ENCODE measurements at places on chromosomes 11 and 22.

DNA sequence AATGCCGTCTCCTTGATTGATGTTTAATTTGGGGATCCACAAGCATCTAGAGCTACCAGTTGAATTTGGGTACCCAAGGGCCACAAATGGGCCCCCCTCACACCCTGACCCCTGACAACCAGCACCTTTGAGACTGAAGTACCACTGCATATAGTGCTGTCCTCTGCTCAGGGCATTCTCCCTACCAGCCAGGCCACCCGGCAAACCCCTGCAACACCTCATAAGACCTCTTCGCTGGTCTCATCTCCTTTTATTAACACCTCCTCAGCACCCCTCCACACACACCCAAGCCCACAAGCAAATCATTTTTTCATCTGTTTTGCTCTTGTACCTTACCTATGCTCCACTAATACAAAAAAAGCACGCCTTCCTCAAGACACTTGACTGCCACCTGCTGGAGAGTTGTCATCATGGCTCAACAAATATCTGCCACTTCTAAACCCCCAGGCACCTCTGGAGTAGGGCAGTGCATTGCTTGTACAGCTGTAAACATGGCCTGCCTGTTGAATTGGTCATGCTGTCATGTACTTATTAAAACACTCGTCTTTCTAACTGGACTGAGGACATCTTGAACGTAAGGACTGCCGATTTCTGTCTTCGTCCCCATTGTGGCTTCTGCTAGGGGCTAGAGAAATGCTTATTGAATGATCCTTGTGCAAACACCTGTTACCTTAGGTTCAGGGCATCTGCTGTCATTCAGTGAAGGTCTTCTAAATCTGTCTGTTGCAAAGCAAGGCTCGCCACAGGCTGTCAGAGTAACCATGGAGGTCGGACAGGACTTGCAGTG lies 66.5 kb downstream of the BMAL1 start:
- H3K36me3 ChIP-seq = no peaks in the 10 kb centered on the region
- no peaks in the 10 kb centered on the region for H3K4me1 ChIP-seq
- peak; percentile 91 for DNase-seq
- H3K27me3 ChIP-seq = no peaks in the 10 kb centered on the region
- H3K27ac ChIP-seq = no peak overlapping the region

DNA sequence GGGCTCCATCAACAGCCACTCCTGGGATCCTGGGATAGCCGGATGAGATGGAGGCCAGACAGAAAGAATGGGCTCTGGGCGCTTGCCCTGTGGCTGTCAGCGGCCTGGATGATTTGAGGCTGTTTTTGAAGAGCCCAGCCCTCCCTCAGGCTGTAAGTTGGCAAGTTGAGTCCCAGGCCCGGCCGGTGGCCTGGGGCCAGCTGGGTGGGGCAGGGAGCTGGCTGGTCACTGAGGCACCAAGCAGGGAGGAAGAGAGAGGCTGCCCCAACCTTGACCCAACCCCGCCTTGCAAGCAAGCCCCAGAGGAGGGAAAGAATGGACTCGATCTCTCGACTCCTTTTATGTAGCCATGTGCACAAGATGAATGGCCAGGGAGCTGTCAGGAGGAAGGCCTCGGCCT lies 34.9 kb downstream of the RIBC2 start:
- H3K4me1 ChIP-seq = peaks cover 5% of the 10 kb centered on the region
- no peak overlapping the region for H3K27ac ChIP-seq
- H3K4me3 ChIP-seq = no peak overlapping the region
- no peaks in the 10 kb centered on the region for H3K27me3 ChIP-seq
- H3K36me3 ChIP-seq = no peaks in the 10 kb centered on the region

DNA sequence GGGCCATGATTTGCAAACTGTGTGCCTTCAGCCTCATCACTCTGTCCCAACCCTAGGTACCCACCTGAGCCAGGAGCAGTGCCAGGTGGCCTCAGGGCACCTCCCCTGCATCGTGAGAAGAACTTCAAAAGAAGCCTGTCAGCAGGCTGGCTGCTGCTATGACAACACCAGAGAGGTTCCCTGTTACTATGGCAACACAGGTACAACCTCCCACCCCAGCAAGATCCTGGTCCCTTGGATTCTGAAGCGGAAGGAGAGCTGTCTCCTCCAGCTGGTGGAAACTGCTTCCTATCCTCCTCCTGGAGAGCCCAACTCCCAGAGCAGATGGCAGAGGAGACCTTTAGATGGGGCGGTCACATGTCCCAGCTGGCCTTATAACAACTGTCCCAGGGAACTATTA lies 2.9 kb downstream of the ZP1 start:
- peak; percentile 60 for DNase-seq
- H3K27ac ChIP-seq = no peak overlapping the region
- no peak overlapping the region for H3K4me3 ChIP-seq
- H3K36me3 ChIP-seq = no peaks in the 10 kb centered on the region

GRCh38 chr11:118401880-118402590 lies 629 bp downstream of the ATP5MG start:
- no peak overlapping the region for H3K27ac ChIP-seq
- H3K4me3 ChIP-seq = peak overlapping the region; percentile 100
- no peaks in the 10 kb centered on the region for H3K27me3 ChIP-seq
- peaks cover 34% of the 10 kb centered on the region for H3K36me3 ChIP-seq

DNA sequence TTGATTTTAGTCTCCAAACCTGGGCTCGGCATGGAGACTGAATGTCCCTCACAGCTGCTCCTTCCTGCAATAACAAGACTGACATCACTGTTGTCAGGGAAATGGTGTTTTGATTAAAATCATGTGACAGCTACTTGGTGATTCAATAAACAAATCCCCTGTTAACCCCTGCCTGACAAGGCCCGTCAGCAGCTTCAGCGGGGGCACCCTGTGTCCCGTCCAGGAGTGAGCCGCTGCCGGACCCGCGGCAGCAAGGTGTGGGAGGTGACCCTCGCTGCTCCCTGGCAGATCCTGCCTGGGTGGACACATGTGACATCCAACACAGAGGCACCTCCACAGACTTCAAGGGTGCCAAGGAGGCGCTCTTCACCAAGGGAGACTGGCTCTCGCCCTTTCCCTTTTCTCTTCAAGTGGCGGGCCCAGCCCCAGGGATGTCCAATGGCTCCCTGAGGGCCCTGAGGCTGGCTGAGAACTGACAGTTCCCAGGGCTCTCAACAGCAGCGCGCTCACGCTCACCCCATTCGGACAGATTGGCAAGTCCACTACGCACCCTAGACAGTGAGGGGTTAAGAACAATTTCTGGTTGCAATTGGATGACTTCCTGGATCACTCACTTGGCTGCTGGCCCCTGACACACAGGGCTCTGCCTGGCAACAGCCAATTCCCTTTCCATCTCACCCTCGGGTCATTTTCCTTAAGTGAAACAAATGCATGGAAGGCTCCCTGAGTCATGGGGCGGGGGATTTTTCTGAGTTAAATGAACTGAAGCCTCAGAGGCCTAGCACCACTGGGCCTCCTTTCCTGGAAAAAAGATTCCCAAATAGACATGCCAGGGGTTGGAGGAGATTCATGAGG lies 30.7 kb downstream of the PPP2R1B start:
- H3K4me1 ChIP-seq = peaks cover 2% of the 10 kb centered on the region
- H3K4me3 ChIP-seq = no peak overlapping the region
- H3K27ac ChIP-seq = peak overlapping the region; percentile 95
- DNase-seq = peak; percentile 57
- no peaks in the 10 kb centered on the region for H3K27me3 ChIP-seq

- peak; percentile 38 for DNase-seq
- H3K27ac ChIP-seq = no peak overlapping the region
- no peak overlapping the region for H3K4me3 ChIP-seq
- H3K36me3 ChIP-seq = no peaks in the 10 kb centered on the region
- no peaks in the 10 kb centered on the region for H3K4me1 ChIP-seq
These were observed 3.8 kb downstream of the MAPK8IP2 start for GRCh38 chr22:50604256-50605001.

DNA sequence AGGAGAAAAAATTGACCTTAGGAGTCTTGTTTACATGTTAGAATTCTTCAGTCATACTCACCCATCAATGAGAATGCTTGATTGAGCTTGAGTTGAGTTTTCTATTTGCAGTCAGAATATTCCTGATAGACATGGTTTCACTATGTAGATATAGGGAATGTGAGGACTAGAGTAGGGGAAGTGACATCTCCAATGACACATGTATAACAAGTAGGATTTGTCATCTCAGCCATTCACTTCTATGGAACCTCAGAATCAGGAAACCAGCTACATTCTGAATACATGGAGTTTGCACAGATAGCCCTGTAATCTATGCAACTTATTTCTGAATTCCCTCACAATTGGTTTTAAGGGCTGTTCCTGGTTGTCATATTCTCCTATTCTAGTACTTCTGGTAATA lies 20.1 kb upstream of the OR9Q1 start:
- no peaks in the 10 kb centered on the region for H3K36me3 ChIP-seq
- H3K27me3 ChIP-seq = no peaks in the 10 kb centered on the region
- H3K27ac ChIP-seq = no peak overlapping the region
- H3K4me3 ChIP-seq = no peak overlapping the region

DNA sequence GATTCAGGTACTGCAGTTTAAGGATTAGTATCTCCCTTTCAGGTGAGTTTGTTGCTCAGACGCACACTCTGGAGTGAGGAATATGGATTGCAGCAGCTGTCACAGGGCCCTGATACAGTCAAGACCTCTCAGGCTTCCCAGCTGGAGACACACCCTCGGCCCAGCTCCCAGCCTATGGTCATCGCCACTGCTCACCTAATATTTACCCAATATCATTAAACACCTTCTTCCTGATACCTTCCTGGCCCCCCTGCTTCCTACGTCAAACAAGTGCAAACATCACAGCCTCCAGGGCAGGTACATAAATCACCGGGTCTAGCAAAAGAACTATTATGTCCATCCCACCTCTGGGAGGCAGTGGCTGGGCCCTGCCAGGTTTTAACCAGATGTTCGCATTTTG lies 213.3 kb downstream of the MN1 start:
- H3K27ac ChIP-seq = no peak overlapping the region
- no peaks in the 10 kb centered on the region for H3K4me1 ChIP-seq
- DNase-seq = no peak
- no peak overlapping the region for H3K4me3 ChIP-seq
- H3K36me3 ChIP-seq = no peaks in the 10 kb centered on the region

DNA sequence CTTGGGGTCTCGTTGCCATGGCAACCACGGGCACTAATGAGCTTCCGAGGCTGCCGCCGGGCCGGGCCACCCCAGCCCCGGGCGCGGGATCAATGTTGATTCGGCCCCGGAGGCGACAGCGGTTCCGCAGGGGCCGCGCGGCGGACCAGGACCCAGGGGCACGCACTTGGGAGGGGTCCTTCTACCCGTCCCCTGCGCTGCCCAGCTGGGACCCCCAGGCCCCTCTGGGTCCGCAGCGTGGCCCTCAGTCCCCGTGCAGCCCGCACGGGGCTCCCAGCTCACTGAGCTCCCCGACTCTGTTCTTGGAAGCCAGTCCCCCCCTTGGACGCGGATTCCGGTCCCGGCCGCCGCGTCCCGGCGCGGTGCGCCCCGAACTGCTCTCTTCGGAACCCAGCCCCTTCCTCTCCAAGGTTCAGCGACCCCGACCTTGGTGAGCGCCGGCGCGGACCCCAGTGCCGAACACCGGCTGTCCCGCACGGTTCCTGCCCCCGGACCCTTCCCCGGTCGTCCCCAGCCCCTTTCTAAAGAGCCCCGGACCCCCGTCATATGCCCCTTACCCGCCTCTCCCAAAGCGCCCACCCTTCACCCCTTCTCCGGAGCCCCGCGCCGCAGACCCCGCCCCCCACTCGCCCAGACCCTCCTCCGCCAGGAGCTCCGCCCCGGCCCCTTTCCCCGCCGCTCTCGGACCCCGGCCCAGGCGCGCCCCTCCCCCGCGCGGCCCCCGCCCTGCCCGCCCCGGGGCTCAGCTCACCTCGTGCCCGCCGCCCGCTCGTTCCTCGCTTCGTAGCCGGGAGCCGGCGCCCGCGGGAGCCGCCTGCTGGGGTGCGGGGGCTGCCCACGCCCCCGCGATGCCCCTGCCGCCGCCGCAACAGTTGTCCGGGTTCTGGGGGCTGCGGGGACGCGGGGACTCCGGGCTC lies 18.3 kb upstream of the SHISAL1 start:
- peaks cover 68% of the 10 kb centered on the region for H3K27me3 ChIP-seq
- no peak overlapping the region for H3K27ac ChIP-seq
- peak overlapping the region; percentile 72 for H3K4me3 ChIP-seq
- H3K36me3 ChIP-seq = no peaks in the 10 kb centered on the region
- DNase-seq = peak; percentile 81

- DNase-seq = peak; percentile 85
- no peak overlapping the region for H3K27ac ChIP-seq
- H3K4me1 ChIP-seq = no peaks in the 10 kb centered on the region
- H3K27me3 ChIP-seq = no peaks in the 10 kb centered on the region
These were observed 737.2 kb downstream of the LRRC4C start for GRCh38 chr11:40722179-40722795.

- H3K4me1 ChIP-seq = no peaks in the 10 kb centered on the region
- no peaks in the 10 kb centered on the region for H3K27me3 ChIP-seq
- H3K36me3 ChIP-seq = no peaks in the 10 kb centered on the region
- H3K27ac ChIP-seq = no peak overlapping the region
These were observed 37.8 kb downstream of the SCGB1A1 start for GRCh38 chr11:62456630-62457029.

DNA sequence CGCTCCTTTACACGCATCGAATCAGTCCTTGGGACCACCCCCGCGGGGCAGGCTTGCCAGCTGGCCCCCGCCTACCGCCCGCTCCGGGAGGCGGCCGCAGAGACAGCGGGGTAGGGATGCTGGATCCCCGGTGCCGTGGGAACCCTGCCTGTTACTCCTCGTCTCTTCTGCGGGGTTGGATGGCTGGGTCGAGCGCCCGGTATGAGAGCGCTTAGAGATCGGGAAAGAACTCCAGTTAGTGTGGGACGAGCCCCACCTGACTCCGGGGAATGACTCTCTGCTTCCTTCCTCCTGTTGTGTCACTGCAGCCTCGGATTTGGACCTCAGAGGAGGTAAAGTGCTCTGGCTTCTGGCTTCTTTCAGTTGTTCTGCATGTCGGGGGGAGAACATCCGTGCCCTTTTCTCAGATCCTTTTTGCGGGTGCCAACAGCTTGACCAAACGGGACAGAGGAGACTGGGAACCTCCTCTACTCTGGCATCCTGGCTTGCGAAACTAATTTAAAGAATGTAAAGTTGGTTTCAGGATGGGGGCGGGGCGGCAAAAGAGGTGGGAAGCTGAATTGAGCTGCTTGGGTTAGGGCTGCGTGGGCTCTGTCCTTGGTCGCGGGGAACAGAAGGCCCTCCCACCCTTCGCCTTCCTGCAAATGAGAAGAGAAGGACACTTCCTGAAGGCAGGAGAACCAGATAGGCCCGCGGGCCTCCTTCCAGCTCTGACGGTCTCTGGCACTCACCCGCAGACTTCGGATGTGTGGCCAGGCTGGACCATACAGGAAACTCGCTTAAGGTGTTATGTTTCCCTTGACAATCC lies 938 bp downstream of the LAYN start:
- DNase-seq = peak; percentile 80
- H3K27ac ChIP-seq = no peak overlapping the region
- H3K27me3 ChIP-seq = peaks cover 96% of the 10 kb centered on the region
- no peaks in the 10 kb centered on the region for H3K36me3 ChIP-seq

- H3K27me3 ChIP-seq = peaks cover 72% of the 10 kb centered on the region
- H3K36me3 ChIP-seq = no peaks in the 10 kb centered on the region
- no peak overlapping the region for H3K4me3 ChIP-seq
- no peak for DNase-seq
These were observed 6.7 kb downstream of the ETS1 start for GRCh38 chr11:128580612-128581011.

- no peak overlapping the region for H3K27ac ChIP-seq
- H3K4me3 ChIP-seq = no peak overlapping the region
- peak; percentile 49 for DNase-seq
- no peaks in the 10 kb centered on the region for H3K27me3 ChIP-seq
These were observed 1511.2 kb downstream of the FAM181B start for GRCh38 chr11:81222491-81222890.

Data from endodermal cell (in vitro differentiated cells).